Left cardiac atrium (tissue), 4 donors: ENCODE measurements at places on chromosomes 11 and 22. TPM values are rescaled to one million over a fixed set of nuclear protein-coding genes. Genes with fewer than 3 reads are reported as not detected.

Gene FANCF
- total RNA-seq, result 5.1 TPM

Gene SMTN
- total RNA-seq, result 142 TPM

Gene OOSP4A
- not detected for total RNA-seq

Gene CCDC81
- total RNA-seq, result 0.65 TPM

DNA sequence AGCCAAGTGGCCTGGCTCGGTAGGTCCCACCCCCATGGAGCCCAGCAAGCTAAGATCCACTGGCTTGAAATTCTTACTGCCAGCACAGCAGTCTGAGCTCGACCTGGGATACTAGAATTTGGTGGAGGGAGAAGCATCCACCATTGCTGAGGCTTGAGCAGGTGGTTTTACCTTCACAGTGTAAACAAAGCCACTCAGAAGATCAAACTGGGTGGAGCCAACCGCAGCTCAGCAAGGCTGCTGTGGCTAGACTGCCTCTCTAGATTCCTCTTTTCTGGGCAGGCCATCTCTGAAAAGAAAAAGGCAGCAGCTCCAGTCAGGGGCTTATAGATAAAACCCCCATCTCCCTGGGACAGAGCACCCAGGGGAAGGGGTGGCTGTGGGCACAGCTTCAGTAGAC is 22.3 kb upstream of the OR5B21 start:
- DNase-seq, result no peak

DNA sequence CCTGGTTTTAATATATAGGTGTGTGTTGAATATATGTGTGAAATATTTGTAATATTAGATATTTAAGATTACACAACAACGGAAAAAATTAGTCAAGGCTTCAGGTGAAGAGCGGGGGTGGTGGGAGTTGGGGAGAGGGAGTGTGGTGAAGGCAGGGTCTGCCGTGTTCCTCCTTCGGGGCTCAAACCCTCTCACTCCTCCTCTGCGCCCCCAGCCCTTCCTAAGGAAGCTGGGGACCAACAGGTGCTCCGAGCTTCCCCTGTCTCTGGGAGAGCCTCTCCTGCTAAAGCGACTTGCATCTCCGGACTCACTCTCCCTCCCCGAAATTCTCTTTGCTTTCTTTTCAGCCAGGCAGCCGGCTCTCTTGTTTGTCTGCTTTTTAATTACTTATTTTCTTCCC is 960 bp upstream of the CADM1 start:
- no peak for DNase-seq

GRCh38 chr11:66562907-66563583 is 5.4 kb downstream of the CTSF start:
- DNase-seq, result no peak

- no peak for DNase-seq
Observed at GRCh38 chr22:50688448-50688847, 15.8 kb downstream of the SHANK3 start.

- DNase-seq, result peak; percentile 14
Observed at GRCh38 chr11:69509381-69509780, 27.9 kb downstream of the LINC01488 start.

DNA sequence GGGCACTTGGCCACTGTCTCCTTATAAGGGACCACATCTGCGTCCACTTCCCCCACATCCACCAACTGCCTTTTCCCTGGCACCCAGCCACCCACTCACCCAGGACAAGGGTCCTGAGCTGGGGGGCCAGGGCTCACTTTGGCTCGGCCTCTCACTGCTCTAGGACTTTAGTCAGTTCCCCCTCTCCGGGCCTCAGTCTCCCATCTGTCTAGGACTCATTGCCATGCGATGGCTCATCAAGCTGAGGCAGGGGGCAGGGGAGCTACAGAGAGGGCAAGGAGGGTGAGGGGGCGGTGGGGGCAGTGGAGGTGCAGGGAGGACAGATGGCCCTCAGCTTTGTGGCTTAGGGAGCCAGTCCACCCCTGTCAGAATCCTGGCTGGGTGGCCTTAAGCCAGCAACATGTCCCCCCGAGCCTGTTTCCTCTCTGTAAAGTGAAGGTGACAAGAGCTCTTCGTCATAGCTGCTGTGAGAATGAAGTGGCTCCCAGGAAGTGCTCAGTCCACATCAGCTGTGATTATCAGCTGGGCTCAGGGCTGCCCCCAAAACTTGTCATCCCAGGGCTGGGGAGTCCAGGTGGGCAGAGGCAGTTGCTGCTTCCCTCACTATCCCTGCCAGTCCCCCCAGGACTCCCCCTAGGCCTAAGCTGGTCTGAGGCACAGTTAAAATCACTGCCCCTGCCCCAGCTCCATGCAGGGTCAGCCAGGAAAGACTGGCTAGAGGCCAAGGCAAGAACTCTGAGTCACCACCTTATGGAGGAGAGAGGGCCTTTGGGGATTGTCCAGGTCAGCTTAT is 14.9 kb downstream of the RAC2 start:
- no peak for DNase-seq

DNA sequence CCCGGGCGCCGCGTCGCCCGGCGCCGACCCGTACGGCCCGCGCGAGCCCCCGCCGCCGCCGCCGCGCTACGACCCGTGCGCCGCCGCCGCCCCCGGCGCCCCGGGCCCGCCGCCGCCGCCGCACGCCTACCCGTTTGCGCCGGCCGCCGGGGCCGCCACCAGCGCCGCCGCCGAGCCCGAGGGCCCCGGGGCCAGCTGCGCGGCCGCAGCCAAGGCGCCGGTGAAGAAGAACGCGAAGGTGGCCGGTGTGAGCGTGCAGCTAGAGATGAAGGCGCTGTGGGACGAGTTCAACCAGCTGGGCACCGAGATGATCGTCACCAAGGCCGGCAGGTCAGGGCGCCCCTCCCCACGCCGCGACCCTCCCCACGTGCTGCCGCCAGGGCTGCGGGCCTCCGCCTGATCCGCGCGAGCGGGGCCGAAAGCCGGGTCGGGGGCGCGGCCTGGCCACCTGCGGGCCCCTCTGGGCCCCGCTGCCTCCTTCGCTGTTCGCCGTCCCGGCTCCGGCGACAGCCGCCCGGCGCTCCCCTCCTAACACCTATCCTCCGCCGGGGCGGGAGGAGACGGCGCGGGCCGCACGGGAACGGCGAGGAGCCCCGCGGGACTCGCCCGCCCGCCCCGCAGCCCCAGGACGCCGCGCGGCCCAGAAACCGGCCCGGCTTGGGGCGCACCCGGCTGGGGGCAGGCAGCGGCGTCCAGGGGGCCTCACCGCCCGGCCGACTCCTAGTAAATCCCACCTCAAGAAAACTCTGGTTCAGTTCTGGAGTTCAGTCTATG is 560 bp downstream of the TBX1 start:
- DNase-seq, result no peak

DNA sequence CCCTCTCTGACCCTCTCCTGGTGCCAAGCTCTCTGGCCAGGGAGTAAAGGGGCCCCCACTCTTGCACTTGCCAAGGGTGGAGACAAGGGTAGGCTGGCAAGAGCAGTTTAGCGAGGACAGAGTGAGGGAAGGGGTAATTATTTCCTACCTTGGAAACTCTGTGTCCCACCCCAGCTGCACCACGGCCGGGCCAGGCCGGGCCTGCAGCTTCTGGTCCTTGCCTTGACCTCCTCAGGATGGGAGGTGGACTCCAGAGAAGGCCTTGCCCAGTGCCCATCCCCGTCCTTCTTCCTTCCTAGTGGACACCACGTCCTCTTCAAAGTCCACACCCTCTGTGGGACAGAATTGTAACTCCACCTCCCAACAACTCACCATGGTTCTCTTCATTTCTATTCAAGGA is 18.4 kb upstream of the OSBPL5 start:
- no peak for DNase-seq

DNA sequence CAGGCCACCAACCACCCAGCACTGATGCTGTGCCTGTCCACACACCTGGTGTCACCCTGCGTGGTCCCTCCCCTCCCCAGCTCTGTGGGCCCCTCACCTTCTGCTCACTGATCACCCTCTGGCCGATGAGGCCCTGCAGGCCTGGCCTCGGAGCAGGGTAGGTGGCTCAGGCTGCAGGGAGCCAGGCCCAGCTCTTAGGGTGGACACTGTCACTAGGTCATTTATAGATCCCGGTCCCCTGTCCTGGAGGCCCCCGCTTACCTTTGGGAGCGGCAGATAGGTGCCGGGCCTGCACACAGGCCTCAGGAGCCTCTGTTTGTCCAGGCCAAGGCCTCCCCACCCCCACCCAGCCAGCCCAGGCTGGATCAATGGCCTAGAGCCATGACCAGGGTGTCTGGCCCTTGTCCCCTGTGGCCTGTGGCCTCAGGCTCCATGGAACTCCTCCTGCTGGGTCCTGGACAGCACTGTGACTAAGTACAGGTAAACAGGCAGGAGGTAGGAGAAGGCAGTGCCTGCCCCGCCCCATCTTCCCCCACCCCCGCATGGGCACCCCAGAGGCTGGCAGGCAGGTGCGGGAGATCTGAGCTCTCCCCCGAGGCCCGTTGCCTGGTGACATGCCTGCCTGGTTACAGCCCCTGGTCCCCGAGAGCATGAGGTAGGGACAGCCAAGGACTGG is at the start of gene TMPRSS6:
Gene TMPRSS6 (minus strand): TSS at position 472 of the 676 bp plus-strand sequence. CDS start 6,296 bp downstream, outside the sequence.
- DNase-seq, result no peak

- no peak for DNase-seq
Observed at GRCh38 chr11:102318469-102318868, 1.2 kb downstream of the BIRC3 start.

GRCh38 chr22:23478175-23478574 is 101.9 kb downstream of the IGLL1 start:
- DNase-seq, result no peak

GRCh38 chr11:68950270-68950669 is 30.5 kb downstream of the MRGPRD start:
- DNase-seq, result no peak

GRCh38 chr22:29867851-29868250 is 15.1 kb upstream of the MTMR3 start:
- no peak for DNase-seq

DNA sequence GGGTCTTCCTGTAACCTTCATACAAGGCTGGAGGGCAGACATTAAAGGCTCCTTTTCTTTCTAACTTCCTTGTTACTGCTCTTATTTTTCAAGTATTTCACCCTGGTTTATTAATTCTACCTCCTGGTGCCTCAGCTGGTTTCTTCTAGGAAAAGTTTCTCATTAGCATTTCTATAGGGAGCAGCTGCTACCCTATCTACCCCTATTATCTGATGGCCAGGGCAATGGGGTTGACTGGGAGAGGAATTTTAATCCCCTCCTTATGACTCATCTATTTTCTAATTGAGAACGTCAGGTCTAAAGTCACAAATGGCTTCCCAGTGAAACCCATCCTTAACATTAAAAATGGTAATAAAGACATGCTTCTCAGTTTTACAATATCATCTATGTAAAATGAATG is 5.0 kb downstream of the MAP6 start:
- DNase-seq, result no peak

DNA sequence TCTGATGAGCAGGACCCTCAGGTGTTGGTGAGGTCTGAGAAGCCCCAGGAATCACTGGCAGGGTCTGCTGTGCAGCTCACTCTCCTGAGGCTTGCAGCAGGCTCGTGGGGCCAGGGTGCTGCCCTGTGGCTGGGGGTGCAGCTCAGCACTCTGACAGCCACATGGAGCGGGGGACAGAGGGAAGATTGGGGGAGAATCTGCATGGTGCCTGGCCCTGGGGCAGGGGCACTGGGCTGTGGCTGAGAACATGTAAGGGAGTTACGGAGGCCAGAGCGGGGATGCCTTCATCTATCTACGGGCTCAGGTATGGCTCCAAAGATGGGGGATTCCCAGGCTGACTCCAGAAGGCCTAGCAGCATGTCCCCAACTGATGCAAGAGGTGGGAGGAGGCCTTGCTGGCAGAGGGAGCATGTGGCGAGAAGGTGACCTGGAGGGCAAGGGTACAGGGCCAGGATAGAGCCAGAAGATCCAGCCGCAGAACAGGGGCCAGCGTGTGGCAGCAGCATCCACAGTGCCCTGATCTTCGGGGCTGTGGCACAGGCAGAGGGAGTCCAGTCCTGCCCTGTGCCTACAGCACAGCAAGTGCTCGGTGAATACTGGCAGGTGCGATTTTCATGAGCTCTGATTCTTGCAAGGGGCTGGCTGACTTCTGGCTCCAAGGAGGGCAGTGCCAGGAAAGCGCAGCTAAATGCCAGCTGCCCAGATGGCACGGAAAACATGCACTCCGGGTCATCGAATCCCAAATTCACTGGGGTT is 184.7 kb downstream of the CTTN start:
- DNase-seq, result no peak

DNA sequence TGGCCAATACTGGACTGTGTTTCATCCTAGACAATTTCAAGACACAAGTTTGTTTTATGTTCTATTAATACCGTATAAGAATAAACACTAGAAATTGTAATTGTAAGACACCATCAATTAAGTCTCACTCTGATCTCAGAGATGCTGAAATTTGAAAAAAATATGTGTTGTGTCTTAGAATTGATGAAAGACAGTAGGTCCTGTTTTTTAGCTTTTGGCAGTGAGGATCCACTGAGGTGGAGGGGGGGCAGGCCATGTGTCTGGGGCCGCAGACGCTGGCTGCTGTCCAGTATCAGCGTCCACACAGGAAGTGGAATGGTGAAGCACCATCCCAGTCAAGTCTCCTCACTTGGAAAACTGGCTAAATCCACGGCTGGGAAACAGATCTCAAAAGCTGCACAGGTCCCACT is 22.5 kb upstream of the ALG8 start:
- peak; percentile 59 for DNase-seq
